ENCODE measurements at places on chromosomes 7 and 10.

GRCh38 chr7:70347463-70348254, 749.4 kb downstream of the AUTS2 start:
- peaks cover 4% of the 10 kb centered on the region for H3K27me3 ChIP-seq
- H3K4me1 ChIP-seq: no peaks in the 10 kb centered on the region
- H3K36me3 ChIP-seq: no peaks in the 10 kb centered on the region
- H3K4me3 ChIP-seq: no peak overlapping the region

DNA sequence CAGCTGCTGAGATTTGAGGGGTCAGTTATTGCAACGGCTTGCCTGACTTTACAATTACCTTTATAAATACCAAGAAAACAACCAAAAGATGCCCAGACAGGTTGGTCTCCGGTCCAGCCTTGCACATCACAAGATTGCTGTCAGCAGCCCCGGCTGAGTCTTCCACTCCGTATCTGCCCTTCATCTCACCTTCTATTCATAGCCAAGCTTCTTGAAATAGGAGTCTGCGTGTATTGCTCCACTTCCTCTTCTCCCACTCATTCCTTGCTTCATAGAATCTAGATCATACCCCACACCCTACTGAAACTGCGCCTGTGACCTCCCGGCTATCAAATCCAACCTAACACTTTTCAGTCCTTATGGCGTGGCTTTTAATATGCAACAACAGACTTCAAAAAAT, 31.1 kb upstream of the USP6NL start:
- no peaks in the 10 kb centered on the region for H3K4me1 ChIP-seq
- no peaks in the 10 kb centered on the region for H3K27me3 ChIP-seq
- H3K4me3 ChIP-seq: no peak overlapping the region
- no peaks in the 10 kb centered on the region for H3K36me3 ChIP-seq

GRCh38 chr10:33818343-33818742, 483.9 kb upstream of the NRP1 start:
- no peak overlapping the region for H3K27ac ChIP-seq
- no peaks in the 10 kb centered on the region for H3K27me3 ChIP-seq
- H3K36me3 ChIP-seq: no peaks in the 10 kb centered on the region
- DNase-seq: no peak

DNA sequence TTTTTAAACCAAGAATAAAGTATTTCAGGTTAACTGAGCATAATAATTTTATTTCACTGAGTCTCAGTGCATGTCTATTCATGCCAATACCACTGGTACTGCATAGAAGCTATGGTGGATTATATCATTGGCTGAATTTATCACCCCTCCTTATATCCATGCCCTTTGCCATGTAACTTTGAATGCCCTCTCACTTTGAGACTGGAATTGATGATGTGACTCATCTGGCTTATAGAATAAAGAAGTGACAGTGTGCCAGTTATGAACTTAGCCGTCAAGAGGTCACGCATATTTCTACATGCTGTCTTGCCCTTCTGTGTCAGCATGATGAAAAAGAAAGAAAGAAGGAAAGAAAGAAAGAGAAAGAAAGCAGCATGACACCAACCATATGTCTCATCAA, 20.7 kb upstream of the ABLIM1 start:
- no peaks in the 10 kb centered on the region for H3K27me3 ChIP-seq
- DNase-seq: no peak
- peaks cover 1% of the 10 kb centered on the region for H3K4me1 ChIP-seq
- H3K4me3 ChIP-seq: no peak overlapping the region
- H3K36me3 ChIP-seq: no peaks in the 10 kb centered on the region

DNA sequence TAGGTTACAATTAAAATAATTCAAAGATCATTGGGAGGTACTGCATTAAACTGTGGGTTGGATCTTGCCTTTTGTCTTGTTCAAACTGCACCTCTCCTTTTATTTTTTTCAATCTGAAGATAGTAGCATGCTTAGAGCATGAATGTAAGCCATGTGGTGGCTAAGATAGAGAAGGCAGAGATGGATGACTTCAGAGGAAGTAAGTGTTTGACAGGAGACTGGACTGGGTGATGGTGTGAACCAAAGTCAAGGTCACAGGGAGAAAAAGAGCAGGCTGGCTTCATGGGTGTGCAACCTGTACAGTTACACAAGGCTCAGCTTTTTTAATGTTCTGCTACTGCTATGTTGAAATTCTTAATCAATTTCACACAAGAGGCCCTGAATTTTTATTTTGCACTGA, 85.6 kb downstream of the ZEB1 start:
- no peaks in the 10 kb centered on the region for H3K27me3 ChIP-seq
- no peaks in the 10 kb centered on the region for H3K36me3 ChIP-seq
- H3K4me3 ChIP-seq: no peak overlapping the region
- no peak for DNase-seq
- no peaks in the 10 kb centered on the region for H3K4me1 ChIP-seq
- no peak overlapping the region for H3K27ac ChIP-seq

- H3K4me1 ChIP-seq: peaks cover 3% of the 10 kb centered on the region
- no peaks in the 10 kb centered on the region for H3K36me3 ChIP-seq
- H3K27me3 ChIP-seq: no peaks in the 10 kb centered on the region
- H3K27ac ChIP-seq: no peak overlapping the region
- H3K4me3 ChIP-seq: no peak overlapping the region
- DNase-seq: no peak
These were observed 29.7 kb downstream of the MKLN1 start for GRCh38 chr7:131357282-131357880.

DNA sequence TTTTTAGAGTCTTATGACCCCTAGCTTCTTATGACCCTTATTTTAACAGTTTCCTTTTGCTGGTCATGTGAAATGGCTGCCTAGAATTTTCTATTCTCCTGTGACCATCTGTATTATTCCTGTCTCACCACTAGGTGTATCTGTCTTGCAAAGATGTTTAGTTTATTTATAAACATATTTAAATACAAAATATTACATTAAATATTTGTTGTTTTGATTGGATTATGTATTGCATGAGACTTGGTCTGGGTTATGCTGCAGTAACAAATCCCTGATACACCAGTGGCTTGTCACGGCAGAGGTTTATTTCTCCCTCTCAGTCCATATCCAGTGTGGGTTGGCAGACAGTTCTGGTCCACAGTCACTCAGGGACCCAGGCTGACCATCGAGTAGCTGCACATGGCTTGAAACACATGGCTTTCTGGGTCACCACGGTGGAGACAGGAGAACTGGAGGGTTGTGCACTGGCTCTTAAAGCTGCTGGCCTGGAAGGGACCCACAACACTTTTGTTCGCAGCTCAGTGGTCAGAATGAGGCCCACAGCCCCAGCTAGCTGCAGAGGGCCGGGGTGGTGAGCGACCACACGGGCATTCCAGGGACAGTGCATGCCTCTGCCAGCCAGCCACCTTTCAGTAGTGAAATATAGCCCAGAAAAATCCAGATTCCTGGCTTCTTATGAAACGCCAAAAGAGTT, 7.4 kb downstream of the RASSF4 start:
- H3K36me3 ChIP-seq: no peaks in the 10 kb centered on the region
- H3K4me3 ChIP-seq: no peak overlapping the region
- H3K27ac ChIP-seq: no peak overlapping the region
- no peak for DNase-seq
- no peaks in the 10 kb centered on the region for H3K27me3 ChIP-seq

DNA sequence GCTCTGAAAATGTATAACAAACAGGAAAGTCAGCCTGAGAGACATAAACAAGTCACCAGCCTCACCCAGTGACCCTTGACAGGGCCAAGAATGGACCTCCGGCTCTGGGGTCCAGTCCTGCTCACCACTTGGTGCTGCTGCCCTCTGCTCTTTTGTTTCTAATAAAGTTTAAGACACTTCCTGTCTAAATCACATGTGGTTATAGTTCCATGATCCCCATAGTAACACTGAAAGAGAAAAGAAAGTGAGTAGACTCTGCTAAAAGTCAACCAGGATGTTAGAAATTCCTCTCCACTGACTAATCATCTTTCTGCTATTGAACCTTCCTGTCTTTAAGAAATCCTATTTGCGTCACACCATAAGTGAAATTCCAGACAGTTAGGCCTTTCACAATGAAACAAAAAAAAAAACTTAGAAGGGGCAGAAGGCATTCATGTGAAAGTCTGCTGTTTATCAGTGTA, 179.2 kb upstream of the BET1 start:
- no peak overlapping the region for H3K4me3 ChIP-seq
- peak; percentile 35 for DNase-seq
- H3K36me3 ChIP-seq: no peaks in the 10 kb centered on the region
- H3K27me3 ChIP-seq: no peaks in the 10 kb centered on the region
- peaks cover 21% of the 10 kb centered on the region for H3K4me1 ChIP-seq
- H3K27ac ChIP-seq: peak overlapping the region; percentile 53

DNA sequence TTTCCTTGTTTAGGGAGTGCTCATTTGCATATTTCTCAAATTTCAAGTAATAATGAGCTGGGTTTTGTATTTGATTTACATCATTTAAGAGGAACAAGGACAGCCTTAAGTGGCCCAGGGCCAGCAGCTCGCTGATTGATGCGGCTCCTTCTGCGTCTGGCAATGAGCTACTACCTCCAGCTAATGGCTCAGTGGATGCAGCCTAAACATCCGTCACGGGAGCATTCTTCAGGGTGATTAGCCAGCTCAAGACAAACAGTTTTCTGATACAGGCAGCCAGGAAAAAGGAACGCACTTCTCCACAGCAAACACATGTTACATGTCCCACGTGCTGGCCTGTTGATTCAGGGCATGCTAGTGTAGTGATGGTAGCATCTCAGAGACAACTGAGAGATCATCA, 169.3 kb upstream of the TCERG1L start:
- no peaks in the 10 kb centered on the region for H3K36me3 ChIP-seq
- peaks cover 4% of the 10 kb centered on the region for H3K4me1 ChIP-seq
- H3K27me3 ChIP-seq: no peaks in the 10 kb centered on the region

- no peak overlapping the region for H3K4me3 ChIP-seq
- H3K36me3 ChIP-seq: no peaks in the 10 kb centered on the region
- DNase-seq: no peak
These were observed 63.1 kb downstream of the AUTS2 start for GRCh38 chr7:69661342-69661741.

- H3K27ac ChIP-seq: no peak overlapping the region
- H3K27me3 ChIP-seq: no peaks in the 10 kb centered on the region
- H3K4me3 ChIP-seq: no peak overlapping the region
- DNase-seq: no peak
- peaks cover 9% of the 10 kb centered on the region for H3K4me1 ChIP-seq
These were observed 30.6 kb downstream of the CFAP46 start for GRCh38 chr10:132911786-132912097.

- H3K27ac ChIP-seq: no peak overlapping the region
- H3K4me1 ChIP-seq: no peaks in the 10 kb centered on the region
- H3K36me3 ChIP-seq: no peaks in the 10 kb centered on the region
- no peak for DNase-seq
These were observed 26.9 kb upstream of the ABCA13 start for GRCh38 chr7:48144291-48144768.

- no peaks in the 10 kb centered on the region for H3K27me3 ChIP-seq
- H3K4me1 ChIP-seq: peaks cover 18% of the 10 kb centered on the region
- no peak overlapping the region for H3K4me3 ChIP-seq
- no peak overlapping the region for H3K27ac ChIP-seq
- DNase-seq: no peak
These were observed 136.3 kb upstream of the ANK3 start for GRCh38 chr10:60525716-60526585.

GRCh38 chr7:3007696-3008095, 36.0 kb downstream of the CARD11 start:
- no peak overlapping the region for H3K4me3 ChIP-seq
- DNase-seq: no peak
- H3K27ac ChIP-seq: no peak overlapping the region
- no peaks in the 10 kb centered on the region for H3K36me3 ChIP-seq
- H3K4me1 ChIP-seq: peaks cover 3% of the 10 kb centered on the region

GRCh38 chr10:8815969-8816368, 761.5 kb downstream of the GATA3 start:
- H3K4me3 ChIP-seq: no peak overlapping the region
- no peak for DNase-seq
- H3K27me3 ChIP-seq: no peaks in the 10 kb centered on the region
- no peaks in the 10 kb centered on the region for H3K36me3 ChIP-seq
- H3K27ac ChIP-seq: no peak overlapping the region
- no peaks in the 10 kb centered on the region for H3K4me1 ChIP-seq

DNA sequence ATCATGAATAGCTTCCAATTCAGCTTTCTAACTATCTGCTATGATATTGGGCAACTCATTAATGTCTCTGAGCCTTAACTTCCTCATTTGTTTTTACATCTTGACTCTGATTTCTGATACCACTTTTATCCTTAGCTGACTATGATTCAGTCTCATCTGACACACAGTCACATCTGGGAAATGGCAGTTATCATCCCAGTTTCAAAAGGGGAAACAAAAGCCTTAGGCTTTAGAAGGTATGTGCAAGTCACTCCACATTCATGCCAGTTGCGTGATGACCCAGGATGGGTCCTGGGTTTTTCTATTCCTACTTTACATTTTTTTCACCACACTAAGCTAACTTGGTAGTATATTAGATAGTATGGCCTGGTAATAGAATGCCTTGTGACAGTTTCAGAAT, 12.7 kb downstream of the SCIN start:
- peaks cover 2% of the 10 kb centered on the region for H3K27me3 ChIP-seq
- no peak overlapping the region for H3K27ac ChIP-seq
- no peak overlapping the region for H3K4me3 ChIP-seq
- no peaks in the 10 kb centered on the region for H3K4me1 ChIP-seq
- H3K36me3 ChIP-seq: no peaks in the 10 kb centered on the region
- DNase-seq: no peak

DNA sequence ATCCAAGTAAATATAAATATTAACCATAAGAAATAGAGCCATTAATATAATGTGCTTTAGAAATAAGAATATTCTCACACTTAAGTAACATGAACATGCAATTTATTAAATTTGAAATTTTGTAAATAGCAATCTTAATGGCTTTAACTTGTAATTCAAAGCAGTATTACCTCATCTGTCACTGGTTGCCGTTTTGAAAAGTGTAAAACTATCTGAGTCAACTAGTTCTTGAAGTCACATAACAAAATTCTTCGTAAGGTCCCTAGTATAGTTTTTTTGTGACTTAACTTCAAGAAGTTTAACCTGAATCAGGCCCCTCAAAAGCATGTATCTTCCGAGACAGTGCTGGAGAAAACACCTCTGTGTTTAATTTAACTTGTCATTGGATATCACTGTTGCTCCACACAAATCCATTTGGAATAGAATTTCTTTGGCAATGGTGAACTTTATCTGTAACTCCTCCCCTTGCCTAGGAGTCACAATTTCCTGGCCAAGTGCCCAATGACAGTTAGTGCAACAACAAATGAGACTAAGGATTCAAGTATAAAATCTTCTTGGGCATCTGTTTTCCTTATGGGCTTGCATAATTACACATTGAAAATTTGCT, 47.1 kb downstream of the NT5C2 start:
- no peaks in the 10 kb centered on the region for H3K4me1 ChIP-seq
- peaks cover 18% of the 10 kb centered on the region for H3K36me3 ChIP-seq
- H3K27me3 ChIP-seq: no peaks in the 10 kb centered on the region
- H3K4me3 ChIP-seq: no peak overlapping the region

GRCh38 chr7:106463851-106464611, 179.2 kb upstream of the NAMPT start:
- H3K27ac ChIP-seq: no peak overlapping the region
- no peak for DNase-seq
- H3K27me3 ChIP-seq: no peaks in the 10 kb centered on the region
- H3K4me3 ChIP-seq: no peak overlapping the region

Measured in neuronal stem cell (in vitro differentiated cells).